ENCODE measurements at places on chromosomes 5 and 9.

GRCh38 chr5:168324859-168325630 is 33.6 kb downstream of the WWC1 start:
- no peak for DNase-seq

DNA sequence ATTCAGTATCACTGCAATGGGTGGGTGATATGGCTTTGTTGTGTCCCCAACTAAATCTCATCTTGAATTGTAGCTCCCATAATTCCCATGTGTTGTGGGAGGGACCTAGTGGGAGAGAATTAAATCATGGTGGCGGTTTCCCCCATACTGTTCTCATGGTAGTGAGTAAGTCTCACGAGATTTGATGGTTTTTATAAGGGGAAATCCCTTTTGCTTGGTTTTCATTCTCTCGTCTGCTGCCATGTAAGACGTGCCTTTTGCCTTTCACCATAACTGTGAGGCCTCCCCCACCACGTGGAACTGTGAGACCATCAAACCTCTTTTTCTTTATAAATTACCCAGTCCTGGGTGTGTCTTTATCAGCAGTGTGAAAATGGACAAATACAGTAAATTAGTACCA is 9.5 kb upstream of the NANS start:
- no peak for DNase-seq

GRCh38 chr5:80711938-80712337 is 57.2 kb upstream of the DHFR start:
- peak; percentile 29 for DNase-seq

DNA sequence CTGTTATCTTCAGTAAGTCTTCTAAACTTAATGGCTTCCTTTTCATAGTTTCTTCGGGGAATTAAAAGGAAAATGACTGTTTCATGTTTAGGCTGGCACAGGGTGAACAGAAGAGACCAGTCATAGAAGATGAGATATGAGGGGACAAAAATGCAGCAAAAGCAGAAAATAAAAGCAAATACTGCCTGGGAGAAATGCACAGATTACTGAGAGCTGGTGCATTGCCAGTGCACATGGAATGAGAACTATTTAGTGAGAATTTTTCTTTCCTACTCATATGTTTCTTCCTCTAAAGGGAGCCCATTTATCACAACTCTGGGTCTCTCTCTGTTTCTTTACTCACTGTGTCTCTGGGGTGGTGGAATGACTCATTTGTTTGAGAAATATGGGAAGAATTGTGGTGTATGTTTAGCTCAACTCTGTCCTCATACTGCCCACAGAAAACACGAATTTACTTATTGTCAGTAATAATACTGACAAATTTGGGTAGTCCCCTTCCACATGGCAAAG is 25.9 kb upstream of the ANKRD55 start:
- peak; percentile 79 for DNase-seq

GRCh38 chr9:131965841-131966240 is 113.8 kb downstream of the MED27 start:
- DNase-seq: no peak

DNA sequence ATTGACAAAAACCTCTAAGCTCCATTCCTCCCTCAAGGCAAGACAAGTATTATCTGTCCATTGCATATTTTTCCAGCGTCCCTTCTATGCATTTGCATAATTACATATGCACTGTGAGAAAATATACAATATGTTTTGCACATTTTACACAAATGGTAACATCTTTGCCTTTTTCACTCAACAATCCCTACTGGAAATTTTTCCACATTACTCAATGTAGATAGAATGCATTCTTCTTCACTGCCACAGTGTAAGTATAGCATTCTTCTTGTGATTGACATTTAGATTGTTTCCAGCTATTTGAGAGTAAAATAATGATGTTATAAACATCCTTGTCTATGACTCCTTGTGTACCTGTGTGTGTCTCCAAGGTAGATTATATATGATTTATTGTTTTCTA is 205.0 kb downstream of the SLIT3 start:
- no peak for DNase-seq

- DNase-seq: no peak
Observed at GRCh38 chr5:10857338-10857733, 96.3 kb upstream of the DAP start.

GRCh38 chr5:174065528-174066197 is 20.2 kb downstream of the NSG2 start:
- no peak for DNase-seq

All from AG08396 (cell line).